ENCODE measurements at places on chromosomes 3 and 15.

DNA sequence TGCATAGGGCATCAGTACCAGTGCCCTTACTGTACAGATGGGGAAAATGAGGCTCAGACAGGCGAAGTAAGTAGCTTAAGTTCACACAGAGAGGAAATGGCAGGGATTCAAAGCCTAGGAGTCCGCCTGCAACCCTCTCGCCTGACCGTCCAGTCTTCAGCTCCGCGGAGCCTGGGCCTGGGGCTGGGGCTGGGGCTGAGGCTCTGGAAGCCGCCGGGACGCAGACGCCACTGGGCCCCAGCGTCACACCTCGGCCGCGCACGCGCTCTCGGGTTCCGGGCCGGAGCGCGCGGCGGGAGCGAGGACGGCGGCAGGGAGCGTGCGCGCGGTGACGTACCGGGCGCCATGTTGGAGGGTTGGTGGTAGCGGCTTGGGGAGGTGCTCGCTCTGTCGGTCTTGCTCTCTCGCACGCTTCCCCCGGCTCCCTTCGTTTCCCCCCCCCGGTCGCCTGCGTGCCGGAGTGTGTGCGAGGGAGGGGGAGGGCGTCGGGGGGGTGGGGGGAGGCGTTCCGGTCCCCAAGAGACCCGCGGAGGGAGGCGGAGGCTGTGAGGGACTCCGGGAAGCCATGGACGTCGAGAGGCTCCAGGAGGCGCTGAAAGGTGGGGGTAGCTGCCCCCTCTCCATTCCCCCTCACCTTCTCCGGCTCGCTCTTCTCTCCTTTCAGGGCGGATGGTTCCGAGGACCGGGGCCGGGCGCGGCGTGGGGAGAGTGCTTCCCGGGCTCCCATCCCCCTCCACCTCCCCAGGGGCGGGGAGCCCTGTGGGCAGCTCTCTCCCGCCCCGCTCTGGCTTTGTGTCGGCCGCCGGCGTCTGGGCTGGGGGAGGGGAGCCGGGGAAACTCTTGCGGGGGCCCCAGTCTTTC lies at the start of gene PPP4R2:
Gene PPP4R2 (plus strand): TSS at position 339 of the 861 bp plus-strand sequence. CDS start 227 bp downstream, at position 566.
- DNase-seq = peak; percentile 83

DNA sequence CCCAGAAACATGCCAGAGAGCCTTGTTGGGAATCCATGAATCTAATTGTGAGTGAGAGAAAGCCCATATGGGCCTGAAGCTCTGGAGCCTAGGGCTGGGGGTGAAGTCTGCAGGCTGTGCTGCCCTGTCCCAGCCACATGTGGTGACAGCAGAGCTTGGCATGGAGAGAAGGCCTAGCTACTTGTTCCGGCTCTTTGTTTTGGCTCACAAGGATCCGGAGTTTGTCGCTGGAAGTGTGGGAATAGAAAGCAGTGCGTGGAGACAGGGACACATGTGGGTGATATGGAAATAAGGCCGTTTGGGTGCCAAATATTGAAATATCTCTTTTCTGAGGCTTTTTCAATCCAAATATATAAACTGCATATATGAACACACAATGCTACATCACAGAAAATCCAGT lies 78.2 kb downstream of the CLSTN2 start:
- DNase-seq = no peak

DNA sequence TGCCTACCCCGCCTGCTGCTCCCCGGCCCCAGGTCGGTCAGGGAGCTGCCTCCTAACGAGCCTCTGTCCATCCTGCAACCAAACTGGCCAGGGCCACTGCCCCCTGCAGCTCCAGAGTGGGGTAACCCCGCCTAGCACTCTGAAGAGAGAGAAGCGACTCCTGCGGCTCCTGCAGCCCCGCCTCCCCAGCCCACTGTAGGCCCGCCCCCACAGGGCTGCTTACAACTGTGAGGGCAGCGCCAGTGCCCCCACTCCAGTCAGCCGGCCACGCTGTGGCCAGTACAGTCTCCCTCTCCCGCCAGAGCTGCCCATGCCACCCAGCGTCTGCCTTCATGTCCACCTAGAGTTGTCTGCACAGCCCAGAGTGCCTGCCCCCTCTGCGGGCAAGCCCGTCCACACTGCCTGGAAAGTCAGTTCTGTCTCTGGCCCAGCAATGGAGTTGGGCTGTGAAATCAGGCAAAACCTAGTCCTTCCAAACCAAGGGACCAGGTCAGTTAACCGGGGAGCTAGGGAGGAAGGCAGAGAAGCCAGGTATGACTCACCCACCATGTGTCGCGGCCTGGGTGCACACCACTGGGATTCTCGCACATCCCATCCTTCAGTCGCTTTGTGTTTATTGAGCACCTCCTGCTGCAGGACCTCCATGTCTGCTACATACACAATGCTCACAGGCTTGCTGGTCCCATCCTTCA lies 2.4 kb downstream of the UCN2 start:
- no peak for DNase-seq

DNA sequence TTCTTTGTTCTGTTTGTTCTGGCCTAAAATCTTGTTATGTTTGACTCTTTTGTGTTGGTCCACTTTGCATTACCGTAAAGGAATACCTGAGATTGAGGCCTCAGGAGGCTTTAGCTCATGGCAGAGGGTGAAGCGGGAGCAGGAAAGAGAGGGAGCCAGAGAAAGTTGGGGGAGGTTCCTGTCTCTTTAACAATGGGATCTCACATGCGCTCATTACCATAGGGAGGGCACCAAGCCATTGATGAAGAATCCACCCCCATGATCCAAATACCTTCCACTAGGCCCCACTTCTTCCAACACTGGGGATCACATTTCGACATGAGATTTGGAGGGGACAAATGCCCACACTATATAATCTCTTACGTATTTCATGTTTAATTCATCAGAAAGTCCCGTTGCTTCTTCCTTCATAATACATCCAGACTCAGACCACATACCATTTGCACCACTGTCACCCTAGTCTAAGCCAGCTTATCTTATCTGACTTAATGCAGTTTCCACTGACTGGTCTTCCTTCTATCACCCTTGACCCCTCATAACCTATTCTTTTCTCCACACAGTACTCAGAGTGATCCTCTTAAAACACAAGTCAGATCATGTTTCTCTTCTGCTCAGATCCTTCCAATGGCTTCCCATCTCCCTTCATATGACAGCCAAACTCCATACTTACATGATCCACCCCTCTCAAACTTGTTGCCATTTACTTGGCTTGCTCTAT lies 13.5 kb downstream of the KBTBD8 start:
- DNase-seq = no peak

DNA sequence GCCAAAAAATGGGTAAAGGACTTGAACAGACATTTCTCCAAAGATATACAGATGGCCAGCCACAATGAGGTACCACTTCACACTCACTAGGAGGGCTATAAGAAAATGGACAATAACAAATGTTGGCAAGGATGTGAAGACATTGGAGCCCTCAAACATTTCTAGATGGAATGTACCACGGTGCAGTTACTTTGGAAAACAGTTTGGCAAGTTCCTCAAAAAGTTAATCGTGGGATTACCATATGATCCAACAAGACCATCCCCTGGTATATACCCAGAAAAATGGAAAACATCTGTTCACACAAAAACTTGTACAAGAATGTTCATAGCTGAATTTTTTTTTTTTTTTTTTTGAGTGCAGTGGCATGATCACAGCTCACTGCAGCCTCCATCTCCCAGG lies 15.9 kb upstream of the HRH1 start:
- DNase-seq = no peak

- DNase-seq = no peak
Observed at GRCh38 chr3:42302924-42303634, 37.1 kb upstream of the CCK start.

GRCh38 chr3:145118303-145118702 lies 1042.7 kb downstream of the PLOD2 start:
- no peak for DNase-seq

DNA sequence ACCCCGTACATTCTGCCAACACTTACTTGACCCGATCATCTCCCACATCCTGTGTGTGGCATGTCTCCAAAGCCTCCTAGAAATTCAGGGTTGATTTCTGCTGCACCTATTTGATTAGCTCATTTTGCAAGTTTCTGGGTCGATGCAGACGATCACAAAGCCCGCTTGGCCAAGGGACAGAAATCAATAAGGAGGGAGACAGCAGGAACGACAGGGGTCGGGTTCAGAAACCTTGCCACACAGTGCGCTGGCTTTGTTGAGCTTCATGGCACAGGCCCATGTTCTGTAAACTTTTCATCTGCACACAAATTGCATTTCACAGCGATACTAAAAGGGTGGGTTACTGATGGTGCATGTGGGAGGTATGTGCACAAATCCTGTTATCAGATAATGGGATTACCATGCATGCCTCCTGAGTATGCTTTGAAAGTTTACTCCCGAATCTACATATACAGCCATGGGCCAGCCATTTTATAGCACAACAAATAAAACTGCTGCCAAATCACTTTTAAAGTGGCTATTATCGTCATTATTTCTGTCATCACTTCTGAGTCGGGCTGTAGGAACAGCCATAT lies 95.9 kb upstream of the ATP11B start:
- DNase-seq = no peak

- no peak for DNase-seq
Observed at GRCh38 chr3:109387201-109387600, 49.9 kb upstream of the DPPA4 start.

- no peak for DNase-seq
Observed at GRCh38 chr15:85010386-85011159, 28.9 kb downstream of the PDE8A start.

GRCh38 chr3:17942856-17943255 lies 200.4 kb upstream of the TBC1D5 start:
- no peak for DNase-seq

GRCh38 chr15:42130246-42130986 lies 26.0 kb downstream of the PLA2G4F start:
- no peak for DNase-seq

- no peak for DNase-seq
Observed at GRCh38 chr3:84077479-84077878, 881.3 kb upstream of the CADM2 start.

DNA sequence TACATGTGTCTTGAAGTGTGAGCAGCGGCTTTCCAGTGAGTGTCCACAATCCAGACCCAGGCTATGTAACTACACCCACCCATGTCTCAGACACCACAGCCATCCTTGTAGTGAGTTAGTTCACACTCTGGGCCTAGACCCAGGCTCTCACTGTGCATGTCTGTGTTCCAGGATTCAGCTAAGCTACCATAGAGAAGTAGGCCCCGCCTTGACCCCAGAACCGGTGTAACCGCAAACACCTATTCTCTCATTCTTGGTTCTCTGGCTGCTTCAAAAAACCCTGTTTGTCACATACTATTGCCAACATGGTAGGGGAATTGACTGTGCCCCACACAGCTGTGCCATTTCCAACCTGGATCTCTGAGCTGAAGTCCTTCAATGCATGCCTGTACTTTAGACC lies 560.6 kb downstream of the RSL24D1 start:
- DNase-seq = no peak

DNA sequence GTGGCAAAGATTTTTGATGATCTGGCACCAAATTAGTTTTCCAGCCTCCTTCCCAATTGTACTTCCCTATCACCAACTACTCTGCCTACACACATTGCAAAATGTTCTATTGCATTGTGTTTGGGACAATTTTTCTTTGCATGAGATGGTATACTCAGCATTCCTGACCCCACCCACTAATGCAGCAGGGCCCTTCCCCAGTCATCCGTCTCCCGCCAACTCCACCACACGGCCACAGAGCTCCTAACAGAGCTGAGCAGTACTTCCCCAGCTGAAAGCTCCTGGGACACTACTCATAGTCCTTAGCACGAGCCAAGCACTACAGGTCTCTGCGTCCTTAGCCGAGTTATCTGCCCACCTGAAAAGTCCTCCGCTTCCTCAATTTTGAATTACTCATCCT lies 34.2 kb downstream of the TXNRD3 start:
- DNase-seq = no peak

- no peak for DNase-seq
Observed at GRCh38 chr15:67914537-67915460, 75.0 kb upstream of the RNU6-1 start.

- no peak for DNase-seq
Observed at GRCh38 chr3:62918131-62918530, 42.9 kb upstream of the CADPS start.

GRCh38 chr3:56942523-56942922 lies 117.9 kb upstream of the SPATA12 start:
- DNase-seq = no peak

GRCh38 chr3:54761637-54762036 lies 166.2 kb downstream of the LRTM1 start:
- DNase-seq = no peak

DNA sequence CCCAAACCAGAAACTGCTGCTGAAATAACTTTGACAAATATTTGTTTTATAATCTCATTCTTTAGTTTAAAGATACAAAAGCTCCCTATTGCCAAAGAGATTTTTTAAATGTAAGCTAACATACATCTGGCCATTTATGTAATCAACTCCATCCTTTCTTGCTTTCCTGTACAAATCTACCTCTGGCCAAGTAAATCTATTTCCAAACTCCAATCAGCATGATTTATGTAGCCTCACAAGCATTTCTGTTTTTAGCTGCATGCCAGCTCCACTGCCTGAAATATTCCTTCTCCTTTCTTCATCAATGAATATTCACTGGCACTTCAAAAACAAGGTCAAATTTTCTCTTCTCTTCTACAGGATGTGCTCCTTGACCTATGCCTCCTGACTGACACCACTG lies 80.0 kb downstream of the SHOX2 start:
- no peak for DNase-seq

DNA sequence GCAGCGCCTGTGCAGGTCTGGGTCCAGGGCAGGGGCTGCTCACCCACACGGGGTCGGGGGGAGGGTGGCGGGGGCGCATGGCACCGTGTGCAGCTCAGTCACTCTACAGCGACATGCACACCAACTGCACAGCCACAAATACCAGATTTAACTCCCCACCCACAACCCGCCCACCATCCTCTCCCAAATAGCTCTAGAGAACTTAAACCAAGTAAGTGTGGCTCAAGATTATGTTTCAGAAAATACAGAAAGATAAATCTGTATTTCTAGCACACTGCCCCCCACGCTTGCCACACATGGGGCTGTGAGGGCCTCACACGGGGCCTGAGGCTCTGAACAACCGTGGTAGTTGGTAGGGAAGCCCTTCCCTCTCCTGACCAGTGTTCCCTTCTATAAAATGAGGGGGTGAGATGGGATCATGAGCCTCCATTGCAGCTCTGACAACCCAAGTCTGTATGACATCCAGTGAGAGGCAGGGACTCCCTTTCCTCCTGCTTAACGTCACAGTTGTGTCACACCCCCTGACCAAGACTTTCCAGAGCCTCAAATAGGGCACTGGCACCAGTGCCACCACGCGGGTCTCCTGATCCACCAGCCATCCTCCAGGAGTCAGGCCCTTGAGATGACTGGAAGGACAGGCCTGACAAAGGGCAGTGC lies 23.1 kb downstream of the POC1A start:
- no peak for DNase-seq

DNA sequence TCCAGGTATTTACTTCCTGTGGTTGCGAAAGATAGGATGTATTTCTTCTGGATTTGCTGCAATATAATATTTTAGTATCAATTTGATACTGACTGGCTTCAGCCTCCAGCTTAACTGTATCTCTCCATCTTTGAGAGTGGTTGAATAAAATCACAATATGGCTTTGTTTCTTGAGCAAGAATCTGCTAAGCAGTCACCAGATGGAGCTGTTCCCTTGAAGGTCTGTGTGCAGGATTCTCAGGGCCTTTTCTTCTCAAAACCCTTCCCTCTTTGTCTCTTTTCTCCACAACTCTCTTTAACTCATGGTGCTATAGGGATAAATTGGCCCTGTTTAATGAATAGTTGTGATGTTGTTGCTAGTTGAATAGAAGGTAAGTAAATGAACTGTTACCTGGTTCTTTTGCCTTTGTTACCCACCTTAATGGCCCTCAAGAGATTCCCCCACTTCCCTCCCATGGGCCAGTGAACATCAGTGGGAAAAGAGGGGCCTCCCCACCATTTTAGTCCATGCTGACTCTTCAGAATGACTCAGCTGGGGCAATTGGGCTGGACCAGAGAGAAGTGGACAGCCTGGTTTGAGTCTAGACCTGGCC lies 34.8 kb upstream of the RAB6B start:
- DNase-seq = peak; percentile 63
